ENCODE measurements at places on chromosomes 12 and 14. TPM values are rescaled to one million over a fixed set of nuclear protein-coding genes. Genes with fewer than 3 reads are reported as not detected.

DNA sequence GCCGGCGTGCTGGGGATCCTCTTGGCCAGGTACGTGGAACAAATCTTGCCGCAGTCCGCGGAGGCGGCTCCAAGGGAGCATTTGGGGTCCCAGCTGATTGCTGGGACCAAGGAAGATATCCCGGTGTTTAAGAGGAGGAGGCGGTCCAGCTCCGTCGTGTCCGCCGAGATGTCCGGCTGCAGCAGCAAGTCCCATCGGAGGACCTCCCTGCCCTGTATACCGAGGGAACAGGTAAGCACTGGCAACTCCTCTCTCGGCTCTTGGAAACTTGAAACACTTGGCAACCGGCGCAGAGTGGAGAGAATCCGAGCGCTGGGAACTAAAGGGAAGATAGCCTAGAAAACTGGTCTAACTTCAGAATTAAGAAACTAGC lies 1.7 kb downstream of the PDE3A start:
- no peak for DNase-seq

- no peak for DNase-seq
Measured at GRCh38 chr12:53044896-53045695, 4.8 kb upstream of the TNS2 start.

FAM90A1 gene
- not detected for total RNA-seq

DNA sequence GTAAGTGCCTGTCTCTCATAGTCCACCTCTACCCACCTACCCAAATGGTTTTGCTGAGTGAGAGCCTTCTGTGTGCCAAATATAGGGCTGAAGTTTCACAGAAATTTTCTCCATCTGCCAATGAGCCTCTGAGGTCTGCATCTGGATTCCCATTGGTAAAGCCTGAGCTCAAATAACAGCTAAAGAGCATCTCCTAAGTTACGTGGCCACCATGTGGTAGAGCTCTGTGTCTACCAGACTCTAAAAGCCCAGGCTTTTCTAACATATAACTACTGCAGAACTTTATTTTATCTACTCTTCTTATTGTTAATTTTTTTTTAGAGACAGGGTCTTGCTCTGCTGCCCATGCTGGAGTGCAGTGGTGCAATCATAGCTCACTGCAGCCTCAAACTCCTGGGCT lies 16.0 kb downstream of the AMDHD1 start:
- DNase-seq, result no peak

GRCh38 chr12:124720004-124720680 lies 143.5 kb downstream of the SCARB1 start:
- DNase-seq, result no peak

GRCh38 chr14:94109915-94110250 lies 653 bp upstream of the IFI27 start:
- no peak for DNase-seq

- DNase-seq, result no peak
Measured at GRCh38 chr14:63908667-63909264, 56.0 kb downstream of the SYNE2 start.

DNA sequence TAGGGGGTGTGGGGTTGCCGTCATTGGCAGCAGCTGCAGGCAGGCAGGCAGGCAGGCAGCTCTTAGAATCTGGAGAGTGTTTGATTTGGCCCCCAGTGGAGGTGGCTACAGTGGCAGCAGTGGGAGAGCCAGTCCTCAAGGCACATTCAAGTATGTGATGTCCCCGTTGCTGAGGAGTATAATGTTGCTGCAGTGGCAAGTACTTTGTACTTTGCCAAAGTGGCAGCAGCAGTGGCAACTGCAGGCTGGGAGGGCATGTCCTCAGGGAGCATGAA lies 147.1 kb downstream of the PAPOLA start:
- DNase-seq, result no peak

DNA sequence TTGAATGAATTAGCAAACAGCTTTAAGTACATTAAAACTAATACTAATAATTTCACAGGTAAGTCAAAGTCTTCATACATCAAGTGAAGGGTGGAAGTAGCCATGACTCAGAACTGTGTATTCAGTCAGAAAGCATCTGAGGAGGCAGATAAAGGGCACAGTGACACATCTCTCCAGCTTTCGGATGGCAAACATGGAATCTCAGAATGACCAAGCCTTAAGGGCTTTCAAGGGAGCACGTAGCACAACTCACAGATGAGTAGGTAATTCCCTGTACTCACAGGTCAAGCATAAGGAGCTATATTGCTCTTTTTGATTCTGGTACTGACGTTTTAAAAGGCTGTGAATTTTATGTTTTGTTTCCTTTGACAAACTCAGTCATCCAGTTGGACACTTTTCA lies 56.0 kb downstream of the MDGA2 start:
- no peak for DNase-seq

DNA sequence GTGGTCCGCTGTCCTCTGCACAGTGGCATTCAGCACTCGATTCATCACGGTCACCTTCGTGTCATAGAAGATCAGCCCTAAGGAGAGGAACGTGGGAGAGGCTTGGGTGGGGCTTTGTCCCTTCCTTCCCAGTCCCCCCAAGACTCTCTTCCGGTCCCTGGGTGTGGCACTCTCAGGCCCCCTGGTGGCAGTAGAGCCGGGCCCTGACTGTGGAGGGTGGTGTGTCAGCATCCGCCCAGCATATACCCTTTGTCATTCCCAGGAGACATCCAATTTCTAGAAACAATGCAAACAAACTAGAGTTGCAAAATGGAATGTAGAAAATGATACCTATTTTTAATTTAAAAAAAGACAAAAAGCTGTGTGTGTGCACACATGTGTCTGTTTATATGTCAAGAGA lies 45.0 kb downstream of the TRAFD1 start:
- no peak for DNase-seq
